ENCODE measurements at places on chromosomes 16 and 17. TPM values are rescaled to one million over a fixed set of nuclear protein-coding genes. Genes with fewer than 3 reads are reported as not detected.

DNA sequence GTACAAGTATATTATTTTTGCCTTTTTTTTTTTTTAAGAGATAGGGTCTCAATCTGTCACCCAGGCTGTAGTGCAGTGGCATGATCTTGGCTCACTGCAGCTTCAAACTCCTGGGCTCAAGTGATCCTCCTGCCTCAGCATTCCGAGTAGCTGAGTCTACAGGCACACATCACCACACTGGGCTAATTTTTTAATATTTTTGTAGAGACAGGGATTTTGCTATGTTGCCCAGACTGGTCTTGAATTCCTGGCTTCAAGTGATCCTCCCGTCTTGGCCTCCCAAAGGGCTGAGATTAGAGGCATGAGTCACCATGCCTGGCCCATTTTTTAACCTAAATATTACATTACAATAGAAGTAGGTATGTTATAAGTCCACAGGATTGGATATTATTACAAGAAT lies 3.2 kb downstream of the TERB1 start:
- no peak for DNase-seq

DNA sequence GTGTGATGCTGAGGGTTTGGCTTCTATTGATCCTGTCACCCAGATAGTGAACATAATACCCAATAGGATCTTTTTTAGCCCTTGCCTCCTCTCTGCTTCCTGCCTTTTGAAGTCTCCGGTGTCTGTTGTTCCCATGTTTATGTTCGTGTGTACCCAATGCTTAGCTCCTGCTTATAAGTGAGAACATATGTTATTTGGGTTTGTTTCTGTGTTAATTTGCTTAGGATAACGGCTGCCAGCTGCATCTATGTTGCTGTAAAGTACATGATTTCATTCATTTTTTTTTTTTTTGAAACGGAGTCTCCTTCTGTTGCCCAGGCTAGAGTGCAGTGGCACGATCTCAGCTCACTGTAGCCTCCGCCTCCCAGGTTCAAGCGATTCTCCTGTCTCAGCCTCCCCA lies 23.0 kb downstream of the DUS2 start:
- no peak for DNase-seq

DNA sequence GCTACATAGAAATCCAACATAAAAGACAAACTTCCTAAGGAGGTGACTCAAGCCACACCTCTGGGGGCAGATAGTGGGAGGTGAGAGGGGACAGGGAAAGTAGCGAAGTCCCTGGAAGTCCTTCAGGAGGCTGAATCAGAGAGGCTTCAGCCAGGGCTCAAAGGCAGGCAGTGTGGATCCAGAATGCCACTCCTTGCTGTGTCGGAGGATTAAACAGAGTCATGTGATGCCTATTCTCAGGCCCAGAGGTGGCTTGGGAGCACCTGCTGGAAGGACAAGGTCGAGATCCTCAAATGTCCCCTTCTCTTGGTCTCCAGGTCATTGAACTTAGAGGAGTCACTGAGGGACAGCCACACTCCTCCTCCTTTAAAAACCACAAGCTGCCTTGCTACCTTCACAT lies 391.1 kb downstream of the SOX9 start:
- DNase-seq, result no peak

DNA sequence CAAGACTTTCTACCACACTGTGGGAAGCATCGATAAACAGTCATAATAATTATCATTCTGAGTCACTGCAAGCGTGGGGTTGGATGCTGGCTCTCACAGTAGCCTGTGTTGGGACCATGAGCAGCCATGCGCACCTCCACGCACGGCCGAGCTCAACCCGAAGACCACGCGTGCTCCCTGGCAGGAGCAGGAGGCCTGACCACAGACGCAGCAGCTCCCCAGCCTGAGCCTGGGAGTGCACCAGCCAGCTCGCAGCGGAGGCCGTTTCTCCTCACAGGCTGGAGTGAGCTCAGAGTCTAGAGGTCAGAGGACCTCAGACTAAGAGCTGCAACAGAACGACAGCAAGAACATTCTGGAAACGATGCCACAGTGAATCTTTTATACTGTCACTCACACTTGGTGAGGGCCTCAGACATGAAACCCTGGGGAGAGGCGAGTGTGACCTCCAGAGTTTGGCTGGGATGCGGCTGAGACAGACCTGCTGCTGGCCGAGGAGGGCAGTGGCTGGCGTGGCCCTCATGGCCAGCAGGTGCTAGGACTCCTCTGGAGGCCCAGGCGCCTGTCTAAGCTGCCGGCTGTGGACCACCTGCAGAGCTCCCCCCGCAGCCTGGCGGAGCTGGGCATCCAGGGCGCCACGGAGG lies 6.0 kb downstream of the NDUFAF8 start:
- DNase-seq, result peak; percentile 64

COIL gene
- total RNA-seq, result 8.7 TPM

Measured in Right ventricle myocardium inferior (tissue), 1 donor.